ENCODE measurements at places on chromosomes 5 and 9. TPM values are rescaled to one million over a fixed set of nuclear protein-coding genes. Genes with fewer than 3 reads are reported as not detected.

DNA sequence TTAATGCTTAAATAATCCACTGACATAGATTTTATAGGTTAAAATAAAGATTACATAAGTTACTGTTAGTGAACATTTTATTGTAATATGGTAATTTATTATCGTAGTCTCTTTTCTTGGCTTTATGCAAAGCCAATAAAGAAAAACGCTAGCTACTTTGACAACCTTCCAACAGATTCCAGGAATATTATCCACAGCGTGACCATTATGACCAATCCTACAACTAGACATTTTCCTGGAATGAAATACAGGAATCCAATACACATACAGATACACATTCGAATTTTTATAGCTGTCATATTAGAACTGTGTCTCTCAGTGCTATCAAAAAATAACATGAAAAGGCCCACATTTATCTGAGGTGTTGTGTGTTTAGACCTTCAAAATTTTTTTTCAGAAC, 13.1 kb downstream of the RPS23 start:
- no peak for DNase-seq

GRCh38 chr9:138105123-138105415, 227.5 kb downstream of the CACNA1B start:
- no peak for DNase-seq

DNA sequence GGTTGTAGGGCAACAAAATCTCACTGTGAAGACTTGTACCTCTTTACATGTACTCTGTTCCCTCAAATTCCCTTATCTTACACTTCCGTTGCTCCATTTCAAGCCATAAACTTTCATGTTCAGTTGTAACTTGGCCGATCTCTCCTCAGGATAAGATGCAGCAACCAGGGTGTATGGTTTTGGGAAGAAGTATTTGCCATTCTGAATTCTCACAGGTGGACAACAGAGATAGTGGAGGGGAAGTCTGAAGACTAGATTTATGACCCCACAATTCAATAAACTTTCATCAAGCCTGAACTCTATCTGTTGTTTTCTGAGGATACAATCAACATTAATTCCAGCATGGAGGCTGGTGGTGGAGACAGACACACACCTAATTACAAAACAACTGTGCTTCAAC, 27.5 kb downstream of the GOLGA1 start:
- no peak for DNase-seq

DNA sequence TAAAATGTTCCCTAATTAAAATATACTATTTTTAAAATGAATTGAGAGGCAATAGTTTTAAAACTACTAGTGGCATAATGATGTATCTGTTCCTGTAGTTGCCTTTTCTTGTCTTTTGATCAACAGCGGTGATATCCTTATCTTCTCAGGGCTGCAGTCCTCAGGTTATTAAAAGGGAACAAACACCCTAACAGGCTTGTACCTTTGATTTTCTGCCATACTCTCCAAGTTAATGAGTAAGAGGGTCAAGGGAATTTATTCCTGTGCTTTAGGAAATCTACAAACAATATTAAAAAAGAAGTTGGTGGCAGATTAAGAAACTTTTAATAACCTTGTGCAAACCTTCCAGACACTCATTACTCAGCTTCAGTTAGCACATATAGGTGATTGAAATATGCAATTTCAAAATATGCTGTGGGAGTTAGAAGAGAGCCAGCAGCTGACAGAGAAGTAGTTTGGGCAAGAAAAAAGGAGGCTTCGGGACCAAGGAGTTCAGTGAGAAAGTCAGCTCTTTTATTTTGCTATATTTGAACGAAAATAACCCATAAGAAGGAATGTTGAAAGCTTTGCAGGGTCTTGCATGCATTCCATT, 81.0 kb upstream of the TLE4 start:
- no peak for DNase-seq

DNA sequence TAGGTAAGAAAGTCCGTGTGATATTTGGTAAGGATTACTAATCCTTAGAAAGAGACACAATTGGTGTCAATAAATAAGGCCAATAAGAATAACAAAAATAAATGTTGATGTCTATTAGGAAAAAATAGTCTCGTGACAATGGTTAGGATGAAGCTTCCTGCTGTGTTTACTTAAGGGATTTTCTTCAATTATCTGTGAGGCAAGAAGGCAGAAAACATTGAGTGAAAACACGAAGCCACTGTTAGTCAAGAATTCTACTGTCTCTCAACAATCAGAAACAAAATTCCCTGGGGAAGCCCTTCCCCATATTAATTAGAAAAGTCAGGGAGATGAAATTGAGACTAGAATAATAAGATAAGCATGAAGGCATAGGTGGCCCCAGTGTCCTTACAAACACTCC, 149.0 kb downstream of the SYK start:
- no peak for DNase-seq

DNA sequence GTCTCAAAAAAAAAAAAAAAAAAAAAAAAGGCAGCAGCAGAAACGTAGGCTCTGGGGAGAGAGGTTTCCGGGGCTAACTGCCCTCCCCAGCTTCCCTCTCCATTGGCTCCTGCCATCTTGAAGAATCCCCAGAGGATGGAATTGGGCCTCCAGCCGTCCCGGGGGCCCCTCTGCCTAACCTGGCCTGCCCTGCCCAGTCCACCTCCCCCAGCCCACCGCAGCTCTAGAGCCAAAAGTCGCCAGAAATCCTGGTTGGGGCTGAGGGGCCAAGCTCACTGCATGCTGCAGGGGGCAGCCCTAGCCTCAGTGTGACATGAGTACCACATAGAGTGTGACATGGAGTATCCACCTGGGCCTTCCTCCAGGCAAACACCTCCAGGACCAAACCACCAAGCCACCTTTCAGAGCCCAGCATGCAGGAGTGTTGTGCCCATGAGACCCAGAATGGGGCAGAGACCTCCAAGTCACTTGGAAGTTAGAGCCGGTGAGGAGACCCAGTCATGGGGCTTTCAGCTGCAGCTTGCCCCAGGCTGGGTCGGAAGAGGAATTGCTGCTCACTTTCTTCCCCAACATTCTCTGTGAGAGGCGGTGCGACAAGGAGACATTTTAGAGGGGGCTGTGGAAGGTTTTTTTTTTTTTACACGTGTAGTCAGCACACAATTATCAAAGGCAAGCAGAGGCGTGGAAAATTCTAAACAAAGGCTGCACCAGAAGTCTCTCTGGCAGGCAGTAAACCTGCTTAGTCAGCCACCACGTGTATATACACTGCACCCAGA, 17.6 kb downstream of the CD74 start:
- DNase-seq = no peak

GRXCR2 gene
- total RNA-seq = not detected

- DNase-seq = no peak
Measured at GRCh38 chr5:95057615-95058014, 227.3 kb downstream of the MCTP1 start.

DNA sequence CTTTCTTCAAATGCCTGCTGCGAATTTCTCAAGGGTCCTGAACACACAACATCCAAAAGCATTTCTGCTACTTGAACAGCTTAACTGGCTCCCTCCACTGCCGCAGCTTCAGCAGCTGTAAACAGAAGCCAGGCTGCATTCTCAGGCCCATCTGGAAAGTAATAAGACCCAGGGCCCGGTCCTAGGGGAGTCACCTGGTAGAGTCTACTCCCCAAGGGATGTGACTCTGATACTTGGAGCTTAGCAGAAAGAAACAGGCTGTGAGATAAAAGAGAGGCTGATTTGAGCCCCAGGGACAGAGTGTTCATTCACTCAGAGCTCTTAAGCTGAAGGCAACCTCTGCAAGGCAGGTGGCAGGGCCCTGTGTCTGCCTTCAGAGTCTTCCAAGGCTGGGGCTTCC, 356.8 kb downstream of the SPOCK1 start:
- no peak for DNase-seq

REEP2 gene
- total RNA-seq = 1.3 TPM

DNA sequence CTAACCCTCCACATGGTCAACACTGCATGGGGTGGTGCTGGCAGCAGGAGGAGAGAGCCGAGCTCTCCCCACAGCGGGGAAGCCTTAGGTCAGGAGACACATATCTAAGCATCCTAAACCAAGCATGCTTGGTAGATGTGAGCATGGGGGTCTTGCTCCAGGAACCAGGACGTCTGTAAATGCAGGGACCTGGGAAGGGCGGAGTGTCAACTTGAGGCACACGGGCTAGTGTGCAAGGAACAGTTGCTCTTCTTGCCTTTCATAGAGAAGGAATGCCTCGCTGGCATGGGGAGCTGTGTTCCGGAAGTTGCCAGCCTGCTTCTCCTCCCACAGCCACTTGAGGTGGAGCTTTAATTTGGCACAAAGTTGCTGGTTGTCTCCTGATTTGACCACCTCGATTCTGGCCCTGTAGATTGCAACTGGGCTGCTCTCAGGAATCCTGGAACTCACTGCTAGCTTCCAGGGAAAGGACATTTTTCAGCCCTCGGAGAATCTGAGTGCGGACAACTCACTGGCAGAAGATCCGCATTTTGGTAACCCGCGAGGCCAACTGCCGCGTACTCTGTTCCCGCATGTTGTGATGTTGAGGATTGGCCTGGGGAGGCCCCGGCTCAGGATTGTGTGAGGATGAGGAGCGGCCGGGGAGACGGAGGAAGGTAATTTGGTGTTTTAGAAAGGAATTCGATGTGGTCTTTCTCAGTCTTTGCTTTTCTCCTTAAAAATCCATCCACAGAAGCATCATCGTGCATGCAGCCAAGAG, 370.3 kb upstream of the IRX1 start:
- DNase-seq = no peak

DNA sequence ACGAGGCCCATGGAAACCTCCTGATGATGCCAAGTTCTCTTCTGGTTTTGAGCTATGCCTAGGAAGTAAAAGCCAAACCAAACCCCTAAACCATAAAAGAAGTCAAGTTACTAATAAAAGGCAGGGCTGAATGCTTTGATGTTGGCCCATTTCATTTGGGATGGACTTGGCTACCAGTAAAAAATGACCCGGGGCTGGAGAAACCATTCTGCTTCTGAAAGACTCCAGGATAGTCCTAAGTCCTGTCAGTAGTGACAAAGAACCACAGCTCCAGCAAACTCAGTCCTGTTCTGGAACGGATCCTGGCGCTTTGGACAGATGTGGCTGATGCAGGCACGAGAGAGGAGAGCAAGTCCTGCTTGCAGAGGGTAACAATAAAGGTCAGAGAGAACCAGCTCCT, 68.6 kb downstream of the SH3PXD2B start:
- no peak for DNase-seq

DNA sequence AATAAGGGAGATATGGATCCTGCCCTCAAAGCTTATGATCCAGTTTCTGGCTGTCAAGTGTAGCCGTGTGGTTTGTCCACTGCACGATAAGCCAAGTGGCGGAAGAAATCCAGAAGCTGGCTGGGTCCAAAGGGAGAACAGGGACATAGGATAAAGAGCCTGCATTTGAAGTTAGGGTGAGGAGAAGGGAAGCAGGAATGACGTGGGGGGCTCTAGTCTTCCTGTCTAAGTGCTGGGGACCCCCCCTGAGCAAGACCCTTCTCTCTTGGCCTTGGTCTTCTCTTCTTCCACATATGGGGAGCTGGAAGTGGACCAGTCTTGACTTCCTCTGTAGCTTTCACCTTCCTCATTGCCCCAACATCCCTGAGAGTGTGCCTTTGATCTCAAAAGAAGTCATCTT, 186.6 kb downstream of the FSTL4 start:
- no peak for DNase-seq

PCDHAC1 gene
- total RNA-seq = not detected

DNA sequence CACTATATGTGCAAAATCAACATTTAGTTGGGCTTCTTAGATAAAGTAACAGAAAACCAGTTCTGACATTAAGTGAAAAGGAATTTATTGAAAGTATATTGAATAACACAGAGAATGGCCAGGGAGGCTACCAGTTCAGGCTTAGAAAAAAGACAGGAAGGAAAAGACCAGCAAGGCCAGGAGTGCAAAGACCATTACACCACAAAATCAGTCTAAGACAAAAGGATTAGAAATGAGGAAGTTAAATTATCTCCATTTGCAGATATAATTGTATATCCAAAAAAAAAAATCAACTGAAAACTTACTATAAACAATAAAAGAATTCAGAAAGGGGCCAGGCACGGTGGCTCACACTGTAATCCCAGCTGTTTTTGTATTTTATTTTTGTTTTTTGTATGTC, 4.8 kb upstream of the TEX10 start:
- no peak for DNase-seq

- no peak for DNase-seq
Measured at GRCh38 chr9:126009047-126009446, 261.9 kb downstream of the PBX3 start.

GRCh38 chr9:3868012-3868411, 342.2 kb upstream of the RFX3 start:
- no peak for DNase-seq

ENTREP1 gene
- not detected for total RNA-seq

DNA sequence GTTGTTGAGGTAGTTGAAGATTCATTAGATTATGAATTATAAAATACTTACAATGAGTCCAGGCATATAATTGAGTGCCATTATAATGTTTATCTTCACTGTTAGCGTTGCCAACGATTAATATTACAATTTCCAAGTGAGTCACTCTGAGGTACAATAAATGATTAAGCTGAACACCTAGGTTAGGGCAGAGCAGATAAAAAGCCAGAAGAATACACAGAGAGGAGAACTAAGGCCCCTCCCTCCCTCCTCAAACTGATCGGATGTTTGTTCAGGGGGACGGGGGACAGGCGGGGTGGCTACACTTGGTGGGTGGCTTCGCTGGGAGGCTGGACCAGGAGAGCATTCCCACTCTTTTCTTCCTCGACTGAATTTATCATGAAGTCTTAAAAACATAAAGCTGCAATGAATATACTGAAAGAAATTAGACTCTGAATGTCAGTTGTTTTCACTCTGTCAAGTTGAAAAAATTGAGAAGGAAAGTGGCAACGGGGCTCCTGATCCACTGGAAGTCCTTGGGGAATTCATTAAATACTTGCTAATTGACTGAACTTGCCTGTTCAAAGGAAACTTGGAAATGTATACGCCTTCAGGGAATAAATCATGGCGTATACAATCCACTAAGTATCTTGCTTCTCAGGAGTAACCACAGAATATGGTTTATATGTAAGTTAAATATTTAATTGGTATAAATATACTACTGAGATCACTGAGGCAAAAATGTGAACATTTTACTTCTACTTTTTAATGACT, 198.1 kb downstream of the TSSK1B start:
- DNase-seq = no peak

ZNF300 gene
- 1.6 TPM for total RNA-seq

- DNase-seq = peak; percentile 77
Measured at GRCh38 chr5:1792842-1793266, 6.8 kb downstream of the MRPL36 start.

- no peak for DNase-seq
Measured at GRCh38 chr5:9551567-9552537, 6.0 kb upstream of the SEMA5A start.

OR1J2 gene
- 0.34 TPM for total RNA-seq

DNA sequence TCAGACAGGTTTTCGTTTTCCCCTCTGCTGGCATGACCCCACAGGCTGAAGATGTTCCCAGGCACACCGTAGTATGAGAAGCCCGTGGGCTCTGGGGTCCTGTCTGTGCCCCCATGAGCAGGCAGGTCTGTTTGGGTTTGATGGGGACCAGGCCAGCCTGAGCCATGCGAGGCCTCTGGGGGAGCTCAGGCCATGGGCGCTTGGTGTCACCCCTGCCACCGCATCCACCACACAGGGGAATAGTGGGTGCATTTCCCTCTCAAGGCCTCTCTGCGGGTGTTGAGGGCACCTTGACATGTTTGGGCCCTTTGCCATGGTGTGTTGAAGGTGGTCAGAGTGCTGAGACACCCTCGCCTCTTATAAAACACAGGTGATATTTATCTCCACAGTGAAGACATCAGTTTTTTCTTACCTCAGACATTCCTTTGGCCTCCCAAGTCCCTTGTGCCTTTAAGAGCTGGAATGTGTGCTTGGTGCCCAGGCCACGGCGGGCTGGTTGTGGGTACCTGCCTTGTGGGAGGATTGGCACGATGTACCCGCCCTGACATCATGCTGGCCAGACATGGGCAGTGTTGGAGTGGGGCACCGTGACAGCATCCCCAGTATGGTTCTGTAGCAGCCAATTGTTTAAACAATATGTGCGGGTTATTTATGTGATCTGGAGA, 68.3 kb downstream of the WNK2 start:
- peak; percentile 41 for DNase-seq

Data from activated naive CD4-positive, alpha-beta T cell treated with anti-CD3 and anti-CD28 coated beads, Interleukin-2, amount 50 U/mL, for 72 hours (primary cell).